ENCODE measurements at places on chromosomes 6 and 20. TPM values are rescaled to one million over a fixed set of nuclear protein-coding genes. Genes with fewer than 3 reads are reported as not detected.

DNA sequence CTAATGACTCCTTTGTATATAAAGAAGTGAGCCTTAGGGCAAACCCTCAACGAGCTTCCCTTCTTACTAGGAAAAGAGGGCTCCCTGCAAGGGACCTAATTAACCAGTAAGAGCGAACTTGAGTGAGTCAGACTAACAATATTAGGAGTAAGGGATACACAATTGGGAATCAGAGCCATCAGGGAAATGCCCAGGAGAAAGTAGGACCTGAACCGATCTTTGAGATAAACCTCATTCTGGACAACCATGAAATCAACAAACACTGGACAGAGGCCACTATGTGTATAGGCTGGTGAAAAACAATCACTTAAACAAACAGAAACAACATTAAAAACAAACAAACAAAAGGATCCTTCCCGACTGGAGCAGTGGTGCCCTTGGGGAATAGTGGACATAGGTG is 120.8 kb downstream of the EDN1 start:
- H3K36me3 ChIP-seq, result no peaks in the 10 kb centered on the region
- DNase-seq, result no peak
- H3K4me3 ChIP-seq, result no peak overlapping the region

The JPH2 gene
- total RNA-seq, result not detected

The GHRH gene
- total RNA-seq, result not detected

DNA sequence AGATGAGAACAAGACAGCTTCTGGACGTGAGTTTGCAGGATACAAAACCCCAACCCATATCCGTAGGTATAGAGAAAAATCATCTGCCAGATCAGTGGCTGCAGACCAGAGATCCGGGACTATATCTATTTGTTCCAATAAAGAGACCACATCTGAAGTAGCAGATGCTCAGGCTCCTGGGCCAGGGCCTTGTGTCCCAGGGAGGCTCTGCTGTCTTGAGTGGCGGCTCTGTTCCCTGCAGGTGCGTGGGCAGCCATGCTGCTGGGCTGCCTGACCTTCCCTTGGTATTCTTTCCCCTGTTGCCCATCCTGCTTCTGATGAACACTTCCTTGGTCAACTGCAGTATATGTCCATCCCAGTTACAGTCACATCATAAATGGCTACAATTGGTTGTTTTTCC is 34.9 kb downstream of the ERMARD start:
- H3K27me3 ChIP-seq, result no peaks in the 10 kb centered on the region
- no peak overlapping the region for H3K4me3 ChIP-seq
- peaks cover 6% of the 10 kb centered on the region for H3K4me1 ChIP-seq
- no peak overlapping the region for H3K27ac ChIP-seq
- no peaks in the 10 kb centered on the region for H3K36me3 ChIP-seq

All from endothelial cell of umbilical vein (primary cell).